ENCODE measurements at places on chromosomes 5 and 9. TPM values are rescaled to one million over a fixed set of nuclear protein-coding genes. Genes with fewer than 3 reads are reported as not detected.
A peak's percentile ranks its signal among the peaks of the same experiment; 100 is the strongest.

DNA sequence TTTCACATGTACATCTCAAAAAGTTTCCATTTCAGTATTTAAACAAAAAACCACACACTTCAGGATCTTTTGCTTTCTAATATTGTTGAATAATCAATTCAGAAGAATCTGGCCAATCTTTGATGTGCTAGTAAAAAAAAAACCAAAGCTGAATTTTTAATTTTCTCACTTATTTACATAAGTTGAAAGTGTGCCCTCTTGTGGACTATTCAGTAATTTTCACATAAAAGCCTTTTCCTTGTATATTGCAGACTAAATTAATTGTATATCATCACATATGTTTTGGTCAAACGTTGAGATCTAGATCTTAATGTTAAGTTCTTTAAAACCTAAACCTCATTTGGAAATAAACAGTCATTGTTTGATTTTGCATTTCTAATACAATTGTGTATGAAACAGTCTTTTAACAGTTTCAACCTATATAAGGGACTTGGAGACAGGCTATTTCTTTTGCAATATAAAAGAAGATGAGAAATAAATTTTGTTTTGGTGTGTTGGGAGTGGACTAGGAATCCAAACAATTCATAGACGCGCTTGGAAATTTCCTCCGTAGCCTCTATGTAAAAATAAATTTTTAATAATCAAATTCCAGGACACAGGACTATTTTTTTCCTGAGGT, 68.1 kb downstream of the NIPBL start:
- H3K4me3 ChIP-seq = no peak overlapping the region
- H3K36me3 ChIP-seq = no peaks in the 10 kb centered on the region
- DNase-seq = no peak
- no peaks in the 10 kb centered on the region for H3K27me3 ChIP-seq
- peaks cover 40% of the 10 kb centered on the region for H3K4me1 ChIP-seq

DNA sequence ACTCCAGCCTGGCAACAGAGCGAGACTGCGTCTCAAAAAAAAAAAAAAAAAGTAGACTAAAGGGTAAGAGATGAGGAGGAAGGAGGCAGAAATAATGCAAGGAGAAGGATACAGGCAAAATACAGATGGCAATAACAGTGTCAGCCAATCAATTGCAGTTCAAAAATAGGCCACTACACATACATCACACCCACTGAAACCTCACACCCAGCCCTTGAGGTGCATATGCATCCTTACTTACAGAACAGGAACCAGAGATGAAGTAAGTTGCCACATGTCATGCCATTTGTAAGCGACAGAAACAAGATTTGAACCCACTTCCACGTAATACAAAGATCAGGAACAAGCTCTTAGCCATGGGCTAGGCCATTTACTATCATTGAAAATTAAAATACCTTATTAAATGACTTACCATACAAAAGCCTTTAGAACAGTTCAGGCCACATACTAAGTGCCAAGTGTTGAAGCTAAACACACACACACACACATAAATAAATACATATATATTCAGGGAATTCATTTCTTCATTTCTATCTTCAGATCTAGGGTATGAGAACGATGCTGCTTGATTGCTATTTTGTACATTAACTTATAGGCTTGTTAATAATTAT, 98.4 kb downstream of the FNBP1 start:
- H3K4me1 ChIP-seq = peaks cover 54% of the 10 kb centered on the region
- no peaks in the 10 kb centered on the region for H3K36me3 ChIP-seq
- DNase-seq = no peak
- H3K4me3 ChIP-seq = no peak overlapping the region
- no peaks in the 10 kb centered on the region for H3K27me3 ChIP-seq

GRCh38 chr9:130421802-130422276, 22.9 kb upstream of the ASS1 start:
- no peak overlapping the region for H3K27ac ChIP-seq

DNA sequence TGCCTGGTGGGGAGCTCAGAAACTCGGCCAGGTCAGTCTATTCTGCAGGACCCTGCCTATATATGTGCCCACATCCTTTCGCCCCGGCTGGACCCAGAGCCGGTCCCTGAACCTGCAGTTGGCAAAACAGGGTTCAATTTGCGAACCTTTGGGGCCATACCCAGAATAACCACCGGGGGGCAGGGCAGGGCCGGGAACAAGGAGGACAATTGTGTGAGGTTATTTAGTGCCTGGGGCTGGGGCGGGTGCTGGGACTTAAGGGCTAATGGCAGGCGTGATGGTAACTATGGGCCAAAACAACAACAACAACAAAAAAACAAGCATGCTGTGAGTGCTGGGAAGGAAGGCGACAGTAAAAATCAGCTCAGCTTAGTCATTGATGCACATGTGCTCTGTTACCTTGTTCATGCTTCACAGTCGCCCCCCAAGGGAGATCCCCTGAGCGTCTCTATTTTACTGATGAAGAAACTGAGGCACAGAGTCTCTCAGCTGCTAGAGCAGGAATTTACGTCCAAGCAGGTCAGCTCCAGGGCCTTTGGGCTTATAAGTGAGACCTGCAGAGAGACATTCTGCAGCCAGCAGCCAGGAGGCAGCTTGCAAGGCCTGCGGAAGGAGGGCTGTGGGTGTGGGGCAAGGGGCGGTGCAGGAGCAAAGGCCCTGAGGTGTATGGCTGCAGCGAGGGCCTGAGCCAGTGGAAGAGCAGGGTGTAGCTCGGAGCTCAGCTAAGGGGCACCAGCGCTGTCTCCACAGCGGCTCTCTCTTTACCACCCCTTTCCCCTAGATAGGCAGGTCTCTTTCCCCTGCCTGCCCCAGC, 106.0 kb downstream of the PHF2 start:
- peaks cover 10% of the 10 kb centered on the region for H3K36me3 ChIP-seq
- H3K4me1 ChIP-seq = no peaks in the 10 kb centered on the region
- no peak overlapping the region for H3K4me3 ChIP-seq
- no peaks in the 10 kb centered on the region for H3K27me3 ChIP-seq
- DNase-seq = no peak
- H3K27ac ChIP-seq = no peak overlapping the region

- H3K27me3 ChIP-seq = no peaks in the 10 kb centered on the region
- no peak overlapping the region for H3K4me3 ChIP-seq
- H3K36me3 ChIP-seq = no peaks in the 10 kb centered on the region
- no peak overlapping the region for H3K27ac ChIP-seq
- H3K4me1 ChIP-seq = no peaks in the 10 kb centered on the region
- DNase-seq = no peak
These were observed 62.6 kb downstream of the IL31RA start for GRCh38 chr5:55913466-55914413.

GRCh38 chr5:154191467-154192261, 1.1 kb downstream of the GALNT10 start:
- no peak overlapping the region for H3K27ac ChIP-seq
- peak overlapping the region; percentile 91 for H3K4me3 ChIP-seq
- no peaks in the 10 kb centered on the region for H3K36me3 ChIP-seq
- no peaks in the 10 kb centered on the region for H3K27me3 ChIP-seq
- peaks cover 42% of the 10 kb centered on the region for H3K4me1 ChIP-seq
- DNase-seq = no peak

Gene PCDHGB7
- total RNA-seq = 28.1 TPM

Gene KCNN2
- not detected for total RNA-seq

Gene TMOD1
- 77.6 TPM for total RNA-seq

Gene CFAP157
- total RNA-seq = 0.28 TPM

Gene FOXI1
- total RNA-seq = not detected

Data from thoracic aorta (tissue), 2 donors.